ENCODE measurements at places on chromosomes 5 and 9. TPM values are rescaled to one million over a fixed set of nuclear protein-coding genes. Genes with fewer than 3 reads are reported as not detected.

Gene TMEFF1
- total RNA-seq: 19.6 TPM

Gene SLC6A19
- not detected for total RNA-seq

Gene KIF12
- total RNA-seq: 0.80 TPM

Gene LCN9
- not detected for total RNA-seq

Gene CDC20B
- not detected for total RNA-seq
